ENCODE measurements at places on chromosomes 1 and 21. TPM values are rescaled to one million over a fixed set of nuclear protein-coding genes. Genes with fewer than 3 reads are reported as not detected.

ASPM gene
- total RNA-seq: 17.6 TPM

HSD3B2 gene
- not detected for total RNA-seq

UMODL1 gene
- total RNA-seq: not detected

FAM72C gene
- 3.6 TPM for total RNA-seq
